Neuronal stem cell (in vitro differentiated cells): ENCODE measurements at places on chromosomes 2 and 18.

- peak; percentile 67 for DNase-seq
- H3K36me3 ChIP-seq = no peaks in the 10 kb centered on the region
- peaks cover 26% of the 10 kb centered on the region for H3K4me1 ChIP-seq
- no peaks in the 10 kb centered on the region for H3K27me3 ChIP-seq
- H3K27ac ChIP-seq = peak overlapping the region; percentile 29
Observed at GRCh38 chr2:160317181-160318099, 117.4 kb upstream of the ITGB6 start.

DNA sequence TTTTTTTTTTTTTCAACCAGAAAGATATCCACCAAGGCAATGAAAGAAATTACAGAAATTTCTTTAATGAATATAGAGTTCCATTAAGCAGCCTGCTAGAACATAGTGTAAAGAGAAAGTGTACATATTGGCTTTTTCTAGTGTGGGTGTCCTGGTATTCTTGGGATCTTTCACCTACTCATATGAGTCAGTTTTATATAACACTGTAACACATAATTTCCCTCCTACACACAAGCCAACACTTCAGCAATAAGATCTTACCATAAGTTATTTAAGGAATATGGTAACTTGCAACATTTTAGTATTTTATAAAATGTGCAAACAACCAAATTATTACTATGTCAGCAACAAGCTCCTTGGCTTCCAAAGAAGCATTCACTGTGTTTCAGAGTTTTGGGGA, 59.9 kb downstream of the ZRANB3 start:
- no peaks in the 10 kb centered on the region for H3K27me3 ChIP-seq
- no peak overlapping the region for H3K27ac ChIP-seq
- H3K4me1 ChIP-seq = no peaks in the 10 kb centered on the region
- DNase-seq = no peak

DNA sequence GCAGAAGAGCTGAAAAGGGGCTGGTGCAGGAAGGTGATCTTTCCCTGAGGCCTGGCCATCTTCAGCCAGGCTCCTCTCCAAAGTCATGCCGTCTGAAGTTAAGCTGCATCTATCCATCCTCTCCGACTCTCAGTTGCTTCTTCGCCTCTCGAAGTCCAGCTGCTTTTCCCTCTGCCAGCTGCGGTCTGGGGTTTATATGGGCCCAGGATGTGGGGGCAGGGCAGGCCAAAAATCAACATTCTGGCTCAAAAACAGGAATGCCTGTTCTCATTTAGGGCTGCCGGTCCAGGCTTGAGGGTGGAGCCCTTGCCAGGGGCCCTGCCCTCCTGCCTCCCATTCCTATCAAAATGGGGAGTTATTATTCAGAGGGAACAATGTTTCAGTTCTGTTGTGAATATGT, 31.2 kb downstream of the CREG2 start:
- H3K4me1 ChIP-seq = no peaks in the 10 kb centered on the region
- no peak overlapping the region for H3K4me3 ChIP-seq
- H3K27me3 ChIP-seq = no peaks in the 10 kb centered on the region
- DNase-seq = no peak

GRCh38 chr18:79385708-79386341, 9.9 kb upstream of the NFATC1 start:
- H3K27ac ChIP-seq = no peak overlapping the region
- H3K4me3 ChIP-seq = no peak overlapping the region
- no peak for DNase-seq
- H3K27me3 ChIP-seq = peaks cover 20% of the 10 kb centered on the region

DNA sequence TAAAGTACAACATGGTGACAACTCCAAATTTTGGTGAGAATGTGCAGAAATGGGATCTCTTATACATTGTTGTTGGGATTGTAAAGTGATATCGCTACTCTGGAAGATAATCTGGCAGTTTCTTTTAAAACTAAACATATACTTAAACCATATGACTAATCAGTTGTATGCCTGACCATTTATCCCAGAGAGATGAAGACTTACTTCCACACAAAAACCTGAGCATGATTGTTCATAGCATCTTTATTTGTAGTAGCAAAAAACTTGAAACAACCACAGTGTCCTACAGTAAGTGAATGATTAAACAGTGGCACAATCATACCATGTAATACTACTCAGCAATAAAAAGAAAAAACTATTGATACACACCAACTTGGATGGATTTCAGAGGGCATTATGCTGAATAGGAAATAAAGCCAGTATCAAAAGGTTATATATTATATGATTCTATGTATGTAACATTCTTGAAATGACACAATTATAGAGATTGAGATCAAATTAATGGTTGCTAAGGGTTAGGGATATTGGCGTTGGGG, 47.3 kb downstream of the EPB41L5 start:
- no peak overlapping the region for H3K4me3 ChIP-seq
- no peaks in the 10 kb centered on the region for H3K4me1 ChIP-seq
- DNase-seq = no peak
- no peaks in the 10 kb centered on the region for H3K27me3 ChIP-seq

GRCh38 chr2:3641841-3642421, 16.1 kb upstream of the ALLC start:
- no peak overlapping the region for H3K27ac ChIP-seq
- H3K36me3 ChIP-seq = no peaks in the 10 kb centered on the region
- no peaks in the 10 kb centered on the region for H3K4me1 ChIP-seq
- peaks cover 3% of the 10 kb centered on the region for H3K27me3 ChIP-seq

- H3K36me3 ChIP-seq = no peaks in the 10 kb centered on the region
- no peak overlapping the region for H3K27ac ChIP-seq
- no peaks in the 10 kb centered on the region for H3K27me3 ChIP-seq
- H3K4me1 ChIP-seq = no peaks in the 10 kb centered on the region
- H3K4me3 ChIP-seq = no peak overlapping the region
Observed at GRCh38 chr2:27185331-27186026, 26.4 kb upstream of the ATRAID start.

DNA sequence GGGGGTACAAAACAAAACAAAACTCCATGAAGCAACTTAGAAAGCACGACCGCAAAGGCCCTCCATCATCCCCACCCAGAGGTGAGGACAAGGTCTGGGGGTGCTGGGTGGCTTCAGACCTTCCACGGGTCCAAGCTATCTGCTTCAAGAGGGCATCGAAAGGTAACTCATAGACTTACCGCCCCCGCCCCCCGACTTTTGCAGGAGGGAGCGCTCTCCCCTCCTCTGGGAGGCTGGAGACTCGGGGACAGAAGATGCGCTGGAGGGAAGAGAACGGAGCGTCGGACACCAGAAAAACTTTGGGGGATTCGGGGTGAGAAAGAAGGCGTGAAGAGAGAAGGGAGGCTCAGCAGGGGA, 300 bp upstream of the STON1 start:
- H3K4me1 ChIP-seq = peaks cover 10% of the 10 kb centered on the region
- H3K27me3 ChIP-seq = no peaks in the 10 kb centered on the region
- no peak for DNase-seq
- peak overlapping the region; percentile 74 for H3K4me3 ChIP-seq
- no peaks in the 10 kb centered on the region for H3K36me3 ChIP-seq
- H3K27ac ChIP-seq = no peak overlapping the region

DNA sequence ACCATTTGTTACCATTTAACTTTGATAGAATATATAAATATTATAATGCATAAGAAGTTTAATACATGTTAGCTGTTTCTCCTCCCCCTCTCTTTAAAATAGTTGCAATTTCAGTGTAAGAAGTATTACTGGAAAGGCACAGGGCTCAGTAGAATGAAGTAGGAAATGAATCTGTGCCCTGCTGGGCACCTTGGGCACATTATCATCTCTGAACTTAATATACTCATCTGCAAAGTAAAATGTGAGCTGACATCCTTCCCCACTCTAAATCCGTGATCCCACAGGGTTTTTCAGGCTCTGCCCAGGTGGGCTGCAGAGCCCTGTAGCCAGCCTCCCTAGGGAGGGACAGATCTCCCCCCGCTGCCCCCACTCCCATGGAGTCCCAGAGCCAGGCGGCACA, 56.8 kb downstream of the DPP4 start:
- no peaks in the 10 kb centered on the region for H3K27me3 ChIP-seq
- H3K36me3 ChIP-seq = no peaks in the 10 kb centered on the region
- no peak for DNase-seq
- no peak overlapping the region for H3K4me3 ChIP-seq

GRCh38 chr2:28678944-28679343, 72.7 kb upstream of the PPP1CB start:
- no peaks in the 10 kb centered on the region for H3K36me3 ChIP-seq
- H3K27me3 ChIP-seq = no peaks in the 10 kb centered on the region
- no peak for DNase-seq
- H3K27ac ChIP-seq = no peak overlapping the region
- H3K4me1 ChIP-seq = peaks cover 14% of the 10 kb centered on the region
- H3K4me3 ChIP-seq = no peak overlapping the region

- H3K4me1 ChIP-seq = no peaks in the 10 kb centered on the region
- H3K27me3 ChIP-seq = no peaks in the 10 kb centered on the region
- H3K36me3 ChIP-seq = no peaks in the 10 kb centered on the region
- H3K27ac ChIP-seq = no peak overlapping the region
- no peak overlapping the region for H3K4me3 ChIP-seq
- DNase-seq = no peak
Observed at GRCh38 chr2:64675860-64676259, 22.1 kb upstream of the SERTAD2 start.

GRCh38 chr2:208984376-208985090, 439.3 kb upstream of the MAP2 start:
- no peaks in the 10 kb centered on the region for H3K36me3 ChIP-seq
- no peaks in the 10 kb centered on the region for H3K4me1 ChIP-seq
- H3K4me3 ChIP-seq = no peak overlapping the region
- no peak for DNase-seq
- H3K27me3 ChIP-seq = no peaks in the 10 kb centered on the region

DNA sequence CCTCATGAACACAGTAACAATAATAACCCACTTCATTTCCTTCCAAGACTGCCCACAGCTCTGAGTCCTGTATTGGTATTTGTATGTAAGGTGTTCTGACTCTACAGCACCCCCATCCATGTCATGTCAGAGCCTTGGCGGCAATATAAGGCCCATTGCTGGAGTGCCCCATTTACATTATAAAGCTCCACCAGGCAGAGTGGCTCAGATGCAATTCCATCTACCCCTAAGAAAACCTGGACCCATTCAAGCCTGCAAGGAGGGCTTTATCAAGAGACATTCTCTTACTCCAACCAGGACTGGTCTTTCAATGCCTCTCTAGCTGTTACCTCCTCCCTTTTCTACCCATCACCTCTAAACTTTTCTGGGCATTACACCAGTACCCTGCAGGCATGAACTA, 101.6 kb downstream of the ANTXR1 start:
- no peak for DNase-seq
- H3K27me3 ChIP-seq = no peaks in the 10 kb centered on the region
- no peaks in the 10 kb centered on the region for H3K36me3 ChIP-seq

DNA sequence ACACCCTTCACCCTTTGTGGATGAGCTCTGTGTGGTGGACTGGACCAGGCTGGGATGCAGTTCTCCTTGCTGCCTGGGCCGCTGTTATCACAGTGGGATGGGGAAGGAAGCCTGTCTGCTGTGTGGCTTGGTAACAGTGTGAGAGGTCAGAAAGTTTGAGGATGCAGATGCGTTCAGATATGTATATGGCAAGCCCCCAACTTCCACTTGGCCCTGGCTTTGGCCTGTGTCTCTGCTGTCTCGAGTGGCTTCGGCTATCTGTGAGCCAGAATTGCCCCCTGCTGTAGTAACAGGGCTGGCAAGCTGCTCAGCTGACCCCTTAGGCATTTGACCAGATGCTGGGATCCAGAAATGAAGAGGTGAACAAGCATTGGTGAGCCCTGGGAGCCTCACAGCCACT, 106.8 kb downstream of the WDSUB1 start:
- H3K4me1 ChIP-seq = no peaks in the 10 kb centered on the region
- no peak overlapping the region for H3K27ac ChIP-seq
- H3K4me3 ChIP-seq = no peak overlapping the region
- H3K36me3 ChIP-seq = peaks cover 79% of the 10 kb centered on the region
- DNase-seq = no peak

DNA sequence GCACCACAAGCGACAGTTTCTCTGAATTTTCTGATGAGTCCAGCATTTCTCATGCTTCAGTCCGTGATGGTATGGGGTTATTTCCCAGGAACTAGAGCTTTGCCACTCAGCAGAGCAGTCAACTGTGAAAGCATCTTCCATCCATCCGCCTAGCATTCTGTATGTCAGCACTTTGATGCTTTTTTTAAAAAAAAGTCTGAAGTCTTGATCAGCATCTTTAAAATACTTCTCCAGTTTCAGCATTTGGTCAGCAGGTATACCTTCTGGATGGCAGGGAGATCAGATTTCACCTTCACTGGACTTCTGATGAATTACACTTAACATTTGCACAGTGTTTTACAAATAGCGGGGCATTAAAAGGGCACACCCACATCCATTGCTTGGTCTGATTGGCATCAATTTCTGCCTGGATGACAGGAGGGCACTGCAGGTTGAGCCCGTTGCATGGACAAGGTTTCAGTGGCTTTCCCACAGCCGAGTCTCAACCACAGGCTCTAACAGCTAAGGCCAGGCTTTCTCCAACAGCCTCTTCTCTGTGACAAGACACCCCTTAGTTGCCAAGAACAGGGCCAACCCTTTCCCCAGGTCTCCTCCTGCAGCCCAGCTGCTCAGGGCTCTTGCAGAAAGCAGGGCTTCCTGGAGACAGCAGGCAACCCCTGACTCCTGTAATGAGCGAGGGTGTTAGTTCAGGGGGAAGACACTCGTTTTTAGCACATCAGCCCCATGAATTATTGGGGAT, 54.0 kb downstream of the EMILIN2 start:
- peaks cover 2% of the 10 kb centered on the region for H3K27me3 ChIP-seq
- H3K4me3 ChIP-seq = no peak overlapping the region
- peaks cover 8% of the 10 kb centered on the region for H3K4me1 ChIP-seq
- no peak for DNase-seq
- no peak overlapping the region for H3K27ac ChIP-seq

DNA sequence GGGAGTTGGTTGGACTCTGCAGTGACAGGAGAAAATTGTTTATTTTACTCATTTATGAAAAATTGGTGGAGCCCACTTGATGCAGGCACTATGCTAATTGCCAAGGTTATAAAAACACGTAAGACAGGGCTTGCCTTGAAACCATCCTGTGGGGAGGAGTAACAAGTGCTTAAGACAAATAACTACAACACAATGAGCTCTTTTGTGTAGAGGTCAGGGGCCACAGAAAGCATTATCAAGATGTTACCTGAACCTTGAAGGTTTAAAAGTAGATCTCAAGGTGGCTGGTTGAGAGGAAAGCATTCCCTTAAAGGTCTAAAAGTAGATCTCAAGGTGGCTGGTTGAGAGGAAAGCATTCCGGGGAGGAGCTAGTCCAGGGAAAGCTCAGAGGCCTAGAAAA, 381.8 kb upstream of the POU3F3 start:
- peaks cover 15% of the 10 kb centered on the region for H3K4me1 ChIP-seq
- H3K4me3 ChIP-seq = no peak overlapping the region
- no peaks in the 10 kb centered on the region for H3K27me3 ChIP-seq
- no peak overlapping the region for H3K27ac ChIP-seq
- H3K36me3 ChIP-seq = no peaks in the 10 kb centered on the region
- no peak for DNase-seq

DNA sequence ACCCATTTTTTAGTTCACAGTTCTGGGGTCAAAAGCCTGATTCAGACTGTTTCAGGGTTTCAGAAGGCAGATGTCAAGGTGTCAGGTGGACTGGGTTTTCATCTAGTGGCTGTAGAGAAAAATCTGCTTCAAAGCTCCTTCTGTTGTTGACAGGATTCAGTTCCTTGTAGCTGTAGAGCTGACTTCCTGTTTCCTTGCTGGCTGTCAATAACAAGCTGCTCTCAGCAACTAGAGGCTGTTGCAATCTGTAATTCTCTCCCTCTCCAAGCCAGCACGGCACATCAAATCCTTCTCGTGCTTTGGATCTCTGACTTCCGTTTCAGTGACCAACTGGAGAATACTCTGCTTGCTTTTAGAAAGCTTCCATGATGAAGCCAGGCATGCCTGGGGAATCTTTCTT, 179.4 kb downstream of the DOK6 start:
- no peak overlapping the region for H3K4me3 ChIP-seq
- no peaks in the 10 kb centered on the region for H3K36me3 ChIP-seq
- H3K4me1 ChIP-seq = no peaks in the 10 kb centered on the region
- no peak for DNase-seq
